ENCODE measurements at places on chromosomes 5 and 9.

GRCh38 chr9:128729766-128730517 lies 6.0 kb upstream of the ZDHHC12 start:
- no peak for DNase-seq

DNA sequence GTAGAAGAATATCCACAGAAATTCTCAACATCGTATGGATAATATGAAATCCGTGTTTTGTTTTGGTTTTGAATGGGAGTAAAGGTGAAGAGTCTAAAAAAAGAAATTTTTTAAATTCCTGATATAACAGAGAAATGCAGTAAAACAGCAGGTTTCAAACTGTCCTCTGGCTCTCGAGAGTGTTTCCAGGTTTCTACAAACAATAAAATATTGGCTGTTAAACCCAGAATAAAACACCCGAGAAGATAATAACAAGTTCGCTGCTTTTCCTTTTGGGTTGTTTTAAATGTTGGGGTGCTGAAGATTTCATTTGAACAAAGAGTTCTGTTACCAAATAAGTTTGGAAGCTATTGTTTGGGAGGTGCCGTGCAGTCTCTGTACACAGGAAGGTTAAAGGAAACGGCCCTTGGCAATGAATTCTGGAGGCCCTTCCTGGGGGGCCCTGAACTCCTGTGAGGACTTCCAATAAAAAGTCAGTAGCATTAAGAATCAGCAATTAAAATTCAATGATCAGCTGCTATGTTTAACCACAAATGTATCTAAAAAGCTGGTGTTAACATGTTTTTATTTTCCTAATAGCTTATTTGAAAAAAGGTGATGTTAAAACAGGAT lies 215.8 kb downstream of the TSSK1B start:
- DNase-seq = no peak

- DNase-seq = no peak
These were observed 28.3 kb downstream of the RASGRF2 start for GRCh38 chr5:80988419-80988935.

DNA sequence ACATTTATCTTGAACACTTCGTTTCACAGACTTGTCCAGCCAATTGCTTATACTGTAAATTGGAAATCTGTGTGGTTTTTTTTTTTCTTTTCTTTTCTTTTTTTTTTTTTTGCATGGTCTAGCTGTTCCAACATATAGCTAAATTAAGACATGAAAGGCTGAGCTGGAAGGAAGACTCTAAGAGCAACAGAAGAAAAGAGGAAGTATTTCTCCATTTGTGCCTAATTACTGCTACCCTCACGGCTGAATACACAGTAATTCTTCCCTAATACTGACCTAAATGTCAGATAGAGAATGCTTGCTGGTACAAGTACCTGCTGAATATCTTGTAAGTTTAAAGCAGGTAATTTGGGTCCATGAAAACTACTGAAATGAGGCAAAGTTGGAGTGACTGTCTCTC lies 11.0 kb upstream of the HAPLN1 start:
- DNase-seq = no peak

DNA sequence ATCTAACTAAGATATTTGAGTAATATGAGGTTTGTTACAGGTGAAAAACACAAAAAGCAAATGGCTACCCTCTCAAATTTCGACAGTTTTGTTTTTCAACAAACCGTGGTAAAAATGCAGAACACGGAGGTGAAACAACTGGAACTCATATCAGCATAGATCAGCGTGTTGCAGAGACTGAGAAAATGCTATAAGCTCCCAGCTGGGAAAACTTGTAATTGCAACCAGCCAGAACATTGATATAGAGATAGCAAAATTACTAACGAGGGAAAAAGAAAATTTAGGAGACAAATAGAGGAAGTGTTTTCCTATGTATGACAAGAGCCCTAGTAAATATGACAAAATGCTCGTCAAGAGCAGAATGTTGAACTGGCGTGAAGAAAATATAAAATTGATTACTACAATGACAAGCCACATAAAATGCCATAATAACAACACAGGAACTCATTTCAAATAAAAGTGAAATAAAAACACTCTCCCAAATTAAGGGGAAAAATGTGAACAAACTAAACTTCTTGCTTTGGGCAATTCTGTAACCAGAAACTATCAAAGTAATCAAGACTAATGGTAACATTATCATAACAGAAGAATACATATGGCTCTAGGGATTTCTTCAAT lies 1989.8 kb downstream of the EFNA5 start:
- DNase-seq = no peak

- DNase-seq = no peak
These were observed 28.5 kb downstream of the TBC1D2 start for GRCh38 chr9:98226957-98227356.

GRCh38 chr5:174083056-174083827 lies 37.7 kb downstream of the NSG2 start:
- no peak for DNase-seq

DNA sequence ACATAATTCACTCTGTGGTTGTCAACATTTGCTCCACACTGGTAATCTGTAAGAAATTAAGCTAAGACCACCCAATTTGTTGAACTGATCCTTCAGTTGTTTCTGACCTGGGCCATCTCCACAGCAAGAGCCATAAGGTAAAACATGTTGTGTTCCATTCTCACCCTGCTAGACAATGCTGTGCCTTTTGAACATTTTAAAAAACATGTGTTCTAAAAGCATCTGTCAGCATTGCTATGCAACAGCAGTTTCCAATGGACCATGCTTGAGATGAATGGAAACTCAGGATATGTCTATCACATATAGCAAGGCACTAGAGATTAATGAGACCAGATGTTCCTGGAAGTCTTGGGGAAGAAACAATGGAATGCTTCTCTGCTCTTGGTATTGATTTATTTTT lies 455.1 kb upstream of the RGMB start:
- no peak for DNase-seq

All from CD4-positive, alpha-beta T cell treated with Interleukin-17A for 1 hour (primary cell).